ENCODE measurements at places on chromosomes 5 and 9.

GRCh38 chr9:17315341-17315740 is 180.5 kb downstream of the CNTLN start:
- DNase-seq, result no peak

GRCh38 chr9:16312962-16313546 is 557.4 kb downstream of the BNC2 start:
- DNase-seq, result no peak

DNA sequence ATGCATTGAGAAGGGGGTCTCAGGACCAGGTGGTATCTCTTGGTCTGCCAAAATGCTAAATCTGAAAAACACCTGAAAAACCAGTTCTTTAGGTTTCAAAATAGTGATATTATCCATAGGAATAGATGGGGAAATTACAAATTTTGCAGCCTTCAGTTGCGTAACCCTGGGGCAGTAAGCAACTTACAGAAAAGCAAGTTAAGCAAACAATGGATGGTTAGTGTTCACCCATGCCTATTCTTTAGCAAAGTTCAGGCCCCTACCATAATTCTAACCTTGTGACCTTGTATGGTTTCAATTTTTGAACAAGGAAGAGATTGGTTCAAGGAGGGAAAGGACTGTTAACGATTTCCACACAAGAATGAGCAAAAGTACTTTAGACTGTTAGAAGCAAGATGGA is 24.5 kb downstream of the GLRX start:
- DNase-seq, result no peak

- no peak for DNase-seq
Measured at GRCh38 chr5:108148715-108149139, 233.2 kb downstream of the FBXL17 start.

DNA sequence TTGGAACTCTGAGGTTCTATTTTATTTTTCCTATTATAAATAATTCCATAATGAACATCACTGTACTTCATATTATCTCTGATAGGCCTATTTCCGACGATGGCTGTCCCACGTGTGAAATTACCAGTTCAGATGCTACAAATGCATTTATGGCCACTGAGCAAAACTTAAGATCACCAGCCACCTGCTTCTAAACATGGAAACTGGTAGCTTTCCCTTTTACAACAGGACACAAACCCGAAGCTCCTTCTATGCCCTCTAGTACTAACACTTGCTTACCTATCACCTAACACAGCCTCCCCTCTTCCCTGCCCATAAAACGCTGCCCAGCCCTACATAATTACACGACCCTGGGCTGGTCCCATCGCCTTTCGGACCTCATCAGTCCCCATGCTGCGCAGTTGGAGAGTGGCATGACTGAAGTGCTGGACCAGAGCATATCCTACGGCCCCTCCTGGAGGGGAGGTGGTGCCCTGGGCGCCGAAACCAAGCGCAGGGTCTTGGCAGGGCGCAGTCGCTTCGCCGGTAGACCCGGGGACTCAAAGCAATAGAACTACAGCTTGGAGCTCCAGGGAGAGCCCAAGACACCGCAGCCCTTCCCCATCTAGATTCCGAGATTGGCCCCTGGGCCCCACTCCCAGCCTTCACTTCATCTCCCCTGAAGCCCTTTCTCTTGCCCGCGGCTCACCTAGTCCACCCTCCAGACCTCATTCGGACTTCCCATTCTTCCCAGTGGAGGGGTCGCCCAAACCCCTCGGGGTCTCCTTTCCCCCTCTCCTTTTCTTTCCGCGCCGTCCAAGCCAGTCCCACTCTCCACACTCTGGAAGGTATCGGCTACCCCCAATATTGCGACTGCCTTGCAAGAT is 1.0 kb upstream of the SAP30L start:
- DNase-seq, result no peak

- DNase-seq, result no peak
Measured at GRCh38 chr5:66565878-66566277, 30.3 kb upstream of the MAST4 start.

GRCh38 chr5:150848271-150848670 is 1.9 kb downstream of the IRGM start:
- DNase-seq, result no peak

DNA sequence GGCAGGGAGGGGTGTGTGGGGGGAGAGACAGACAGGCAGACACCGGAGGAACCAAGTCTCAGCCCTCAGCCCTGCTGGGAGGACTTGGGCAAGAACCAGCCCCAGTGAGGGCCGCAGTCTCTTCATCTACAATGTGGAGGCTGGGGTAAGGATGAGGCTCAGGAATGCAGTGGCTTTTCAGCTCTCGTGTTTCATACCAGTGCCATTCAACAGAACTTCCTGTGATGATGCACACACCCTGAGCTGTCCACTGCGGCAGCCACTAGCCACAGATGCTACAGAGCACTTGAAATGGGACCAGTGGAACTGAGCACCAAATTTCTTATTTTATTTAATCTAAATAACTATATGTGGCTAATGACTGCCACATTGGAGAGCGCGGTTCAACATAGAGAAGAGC is 10.7 kb downstream of the CAMK2A start:
- DNase-seq, result no peak

DNA sequence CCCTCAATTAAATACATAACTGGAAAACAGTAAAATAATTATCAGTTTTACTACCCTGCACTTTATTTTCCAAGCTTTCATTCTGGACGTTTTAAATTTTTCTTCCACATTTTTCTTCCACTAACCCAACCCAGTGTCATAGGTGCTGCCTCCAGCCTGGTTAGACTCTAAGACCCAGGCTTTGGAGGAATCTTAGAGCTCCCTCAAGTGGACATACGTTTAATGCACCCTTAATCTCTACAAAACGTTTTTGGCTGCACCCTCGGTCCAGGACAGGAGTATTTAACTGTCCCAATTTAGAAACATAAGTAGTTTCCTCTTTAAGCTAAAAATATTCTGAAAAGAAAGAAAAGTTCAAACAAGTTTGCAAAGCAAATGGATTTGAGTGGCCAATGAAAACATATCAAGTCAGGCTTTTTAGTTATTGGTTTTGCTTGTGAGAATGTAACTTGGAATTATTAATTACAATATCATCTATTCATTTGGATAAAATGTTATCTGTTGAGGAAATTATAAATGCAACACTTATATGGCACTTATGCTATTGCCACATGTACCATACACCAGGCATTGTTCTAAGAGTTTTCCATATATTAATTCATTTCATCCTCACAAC is 38.9 kb downstream of the CDH6 start:
- no peak for DNase-seq

- no peak for DNase-seq
Measured at GRCh38 chr9:26677965-26678706, 214.5 kb downstream of the CAAP1 start.

- no peak for DNase-seq
Measured at GRCh38 chr5:156687514-156687913, 162.6 kb upstream of the PPP1R2B start.

GRCh38 chr5:110900829-110901228 is 162.0 kb downstream of the SLC25A46 start:
- DNase-seq, result no peak

GRCh38 chr5:100322483-100322882 is 212.7 kb upstream of the FAM174A start:
- DNase-seq, result no peak

GRCh38 chr5:145718956-145719355 is 116.2 kb downstream of the PRELID2 start:
- DNase-seq, result no peak

GRCh38 chr9:72444435-72444834 is 77.0 kb upstream of the TMC1 start:
- no peak for DNase-seq

DNA sequence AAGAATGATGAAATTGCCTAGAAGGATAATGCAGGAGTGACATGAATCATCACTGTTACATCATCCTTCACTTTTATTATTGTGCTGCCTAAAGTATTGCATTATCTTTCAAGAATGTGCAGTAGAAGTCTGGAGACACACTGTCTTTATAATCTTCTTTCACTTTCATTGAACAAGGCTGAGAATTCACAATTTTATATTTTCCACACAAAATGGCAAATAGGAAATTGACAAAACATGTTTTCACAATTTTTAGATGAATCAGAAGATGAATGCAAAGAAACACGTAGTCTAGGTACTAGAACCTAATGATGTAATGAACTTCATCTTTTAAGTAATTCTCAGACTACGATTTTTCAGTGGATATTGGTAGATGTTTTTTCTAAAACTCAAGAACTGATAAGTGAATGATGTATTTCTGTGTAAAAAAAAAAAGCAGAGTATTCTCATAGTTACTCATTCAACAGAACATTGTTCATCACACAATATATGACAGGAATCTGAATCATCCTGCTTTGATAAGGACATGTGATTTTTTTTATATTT is 131.5 kb upstream of the GRHPR start:
- no peak for DNase-seq

GRCh38 chr5:110413856-110414255 is 312.6 kb downstream of the TMEM232 start:
- no peak for DNase-seq

DNA sequence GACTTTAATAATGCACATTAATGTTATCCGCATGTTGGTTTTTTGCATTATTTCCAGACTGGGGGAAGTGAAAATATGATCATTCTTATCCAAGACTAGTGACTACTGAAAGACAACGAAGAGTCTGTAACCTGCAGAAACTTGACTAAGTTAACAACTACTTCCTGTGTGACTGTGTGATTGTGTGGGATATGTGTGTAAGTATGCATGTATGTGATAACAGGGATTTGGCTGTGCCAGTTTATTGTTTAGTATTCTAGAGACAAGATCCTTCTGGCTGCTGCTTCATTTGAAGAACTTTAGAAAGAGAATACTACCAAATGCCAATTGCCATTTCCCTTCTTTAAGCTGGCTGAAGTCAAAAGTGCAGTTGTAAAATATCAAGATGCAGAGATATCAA is 375.7 kb upstream of the PRR16 start:
- no peak for DNase-seq

- DNase-seq, result no peak
Measured at GRCh38 chr9:100406962-100407361, 20.0 kb upstream of the MSANTD3 start.

DNA sequence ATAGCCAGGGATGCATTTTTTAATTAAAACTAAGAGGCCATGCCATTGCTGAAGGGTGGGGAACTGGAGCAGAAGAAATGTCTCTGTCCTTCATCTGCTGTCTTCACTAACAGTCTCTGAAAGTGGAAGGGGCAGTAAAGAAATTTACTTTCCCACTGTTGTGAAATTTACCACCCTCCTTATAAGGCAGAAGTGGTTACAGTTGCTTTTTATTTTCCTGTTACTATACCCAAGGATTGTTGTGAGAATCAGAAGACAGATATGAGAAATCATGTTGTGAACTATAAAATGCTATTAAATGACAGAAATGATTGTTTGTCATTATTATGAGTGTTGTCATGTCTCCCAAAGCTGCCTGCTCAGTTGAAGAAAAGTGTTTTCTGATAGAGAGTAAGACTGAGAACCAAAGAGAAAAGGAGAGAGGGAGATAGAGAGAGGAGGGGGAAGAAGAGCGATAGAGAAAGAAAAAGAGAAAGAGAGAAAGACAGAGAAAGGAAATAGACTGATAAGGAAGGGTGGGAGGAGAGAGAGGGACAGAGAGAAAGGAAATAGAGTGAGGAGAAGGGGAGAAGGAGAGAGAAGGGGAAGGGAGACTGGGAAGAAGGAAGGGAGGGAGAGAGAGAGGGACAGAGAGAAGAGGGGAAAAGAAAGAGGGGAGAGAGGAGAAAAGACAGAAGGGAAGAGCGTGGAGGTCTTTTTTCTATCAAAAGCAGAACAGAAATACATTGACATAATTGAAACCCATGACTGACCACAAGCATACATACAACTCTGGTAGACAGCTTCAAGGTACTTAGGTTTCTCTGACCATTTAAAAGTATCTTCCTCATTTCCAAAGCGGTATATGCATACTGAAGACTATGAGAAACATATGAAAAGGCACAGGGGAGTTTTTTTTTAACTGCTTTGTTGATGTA is 22.5 kb downstream of the SEC61B start:
- no peak for DNase-seq

DNA sequence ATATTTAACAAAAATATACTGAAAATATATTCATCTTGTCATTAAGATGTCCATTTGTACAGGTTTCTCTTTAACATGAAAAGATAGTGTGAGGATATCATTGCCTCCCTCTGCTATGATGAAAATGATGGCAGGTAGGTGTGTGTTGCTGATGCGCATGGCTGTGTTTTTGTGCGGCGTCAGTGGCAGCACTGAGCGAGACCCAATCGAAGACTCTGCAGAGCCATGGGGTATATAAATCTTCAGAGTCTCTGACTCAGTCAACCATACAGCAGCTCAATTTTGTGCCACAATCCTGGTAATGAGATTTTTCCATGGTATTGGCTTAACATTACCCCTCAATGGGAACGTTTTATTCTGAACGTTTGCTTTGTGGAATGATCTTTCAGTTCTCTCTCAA is 153.5 kb upstream of the IQGAP2 start:
- no peak for DNase-seq

GRCh38 chr5:74409712-74410111 is 230.8 kb downstream of the ENC1 start:
- no peak for DNase-seq

DNA sequence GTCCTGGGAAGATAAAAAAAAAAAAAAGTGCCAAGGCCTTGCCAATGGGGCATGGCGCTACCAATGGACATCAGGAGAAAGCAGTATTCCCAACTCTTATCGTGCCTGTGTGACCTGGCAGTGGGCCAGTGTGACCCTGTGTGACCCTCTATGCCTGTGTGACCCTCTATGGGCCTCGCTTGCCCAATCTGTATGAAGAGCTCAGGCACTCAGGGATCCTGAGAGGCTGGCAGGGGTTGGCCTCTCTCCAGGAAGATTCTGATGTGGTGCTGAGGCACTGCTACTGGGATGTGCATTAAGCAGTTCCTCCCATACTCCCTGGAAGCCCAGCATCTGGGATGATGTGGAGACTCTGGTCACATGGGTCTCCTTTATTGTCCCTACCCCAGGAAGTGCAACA is 179.2 kb downstream of the MACROH2A1 start:
- DNase-seq, result no peak

- DNase-seq, result no peak
Measured at GRCh38 chr9:33104401-33104800, 27.9 kb upstream of the SMU1 start.

DNA sequence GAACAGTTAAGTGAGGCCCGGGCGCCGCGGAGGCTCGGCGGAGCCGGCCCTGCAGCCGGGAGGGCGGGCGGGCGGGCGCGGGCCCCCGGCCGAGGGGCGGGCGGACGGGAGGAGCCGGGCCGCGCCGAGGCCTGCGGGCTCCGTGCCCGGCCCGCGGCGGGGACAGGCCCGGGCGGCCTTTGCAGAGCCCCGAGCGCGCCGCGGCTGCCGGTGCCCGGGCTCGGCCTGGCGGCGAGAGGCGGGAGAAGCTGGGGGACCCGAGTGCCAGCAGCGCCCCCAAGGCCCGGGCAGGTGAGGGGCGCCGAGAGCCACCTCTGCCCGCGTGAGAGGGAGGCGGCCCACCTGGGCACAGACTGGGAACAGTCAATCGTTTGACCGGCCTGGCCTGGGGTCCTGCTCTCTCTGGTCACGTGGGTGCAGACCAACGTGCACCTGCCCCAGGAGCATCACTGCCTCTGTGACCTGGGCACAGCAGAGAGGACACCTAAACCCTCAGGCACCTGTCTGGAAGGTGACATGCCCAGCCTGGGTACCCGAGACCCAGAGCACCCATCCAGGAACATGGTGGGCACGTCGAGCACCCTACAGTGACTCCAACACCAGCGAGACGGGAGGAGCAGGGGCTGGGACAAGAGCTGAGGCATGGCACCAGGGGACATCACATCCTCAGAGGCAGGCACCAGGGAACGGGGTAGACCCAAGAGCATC is 531 bp downstream of the MVB12B start:
- DNase-seq, result no peak

GRCh38 chr9:69412741-69413150 is 87.7 kb downstream of the ENTREP1 start:
- no peak for DNase-seq

Data from stimulated activated CD8-positive, alpha-beta memory T cell treated with anti-CD3 and anti-CD28 coated beads, Interleukin-2, amount 100 ng/mL, for 1 hour (primary cell).